ENCODE measurements at places on chromosomes 16 and 17.

DNA sequence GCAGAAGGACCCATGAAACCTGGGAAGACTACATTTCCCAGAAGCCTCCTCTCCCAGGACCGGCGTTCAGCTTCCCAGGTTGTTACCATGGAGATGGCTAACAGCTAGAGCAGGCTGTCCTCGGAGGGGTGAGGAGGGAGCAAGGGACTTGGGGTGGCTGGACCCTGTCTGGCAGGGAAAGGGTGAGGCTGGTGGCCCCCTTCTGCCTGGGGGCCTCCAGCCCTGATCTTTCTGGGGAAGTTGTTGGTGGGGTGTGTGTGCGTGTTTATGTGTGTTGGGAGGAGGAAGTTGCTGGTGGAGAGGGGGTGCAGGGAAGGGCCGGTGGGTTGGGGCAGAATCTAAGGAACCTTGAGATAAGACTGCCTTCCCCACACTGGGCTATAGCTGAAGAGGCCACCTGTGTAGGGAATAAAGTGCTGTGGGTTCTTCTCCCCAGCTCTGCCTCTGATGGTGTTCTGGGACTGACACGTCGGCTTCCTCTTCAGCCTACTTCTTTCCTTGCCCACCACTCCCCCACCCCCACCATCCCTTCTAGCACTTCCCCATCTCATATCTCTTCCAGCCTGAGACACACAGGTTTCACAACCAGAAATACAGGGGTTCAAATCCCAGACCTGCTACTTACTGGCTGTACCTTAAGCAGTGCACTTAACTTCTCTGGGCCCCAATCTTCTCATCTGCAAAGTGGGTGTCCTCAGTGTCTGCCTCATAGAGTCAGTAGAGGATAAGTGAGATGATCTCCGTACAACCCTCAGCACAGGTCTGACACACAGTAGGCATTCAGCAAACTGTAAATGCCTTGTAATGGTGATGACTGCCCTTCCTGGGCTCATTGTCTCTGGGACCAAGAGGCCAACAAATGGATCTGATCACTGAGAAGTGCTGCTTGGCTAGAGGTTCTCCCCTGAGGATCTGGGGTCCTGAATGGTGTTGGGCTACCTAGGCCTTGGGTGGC lies at the start of gene DRC7:
Gene DRC7 (plus strand): TSS at position 82 of the 955 bp plus-strand sequence. CDS start 3,144 bp downstream, outside the sequence.
- peak; percentile 26 for DNase-seq

DNA sequence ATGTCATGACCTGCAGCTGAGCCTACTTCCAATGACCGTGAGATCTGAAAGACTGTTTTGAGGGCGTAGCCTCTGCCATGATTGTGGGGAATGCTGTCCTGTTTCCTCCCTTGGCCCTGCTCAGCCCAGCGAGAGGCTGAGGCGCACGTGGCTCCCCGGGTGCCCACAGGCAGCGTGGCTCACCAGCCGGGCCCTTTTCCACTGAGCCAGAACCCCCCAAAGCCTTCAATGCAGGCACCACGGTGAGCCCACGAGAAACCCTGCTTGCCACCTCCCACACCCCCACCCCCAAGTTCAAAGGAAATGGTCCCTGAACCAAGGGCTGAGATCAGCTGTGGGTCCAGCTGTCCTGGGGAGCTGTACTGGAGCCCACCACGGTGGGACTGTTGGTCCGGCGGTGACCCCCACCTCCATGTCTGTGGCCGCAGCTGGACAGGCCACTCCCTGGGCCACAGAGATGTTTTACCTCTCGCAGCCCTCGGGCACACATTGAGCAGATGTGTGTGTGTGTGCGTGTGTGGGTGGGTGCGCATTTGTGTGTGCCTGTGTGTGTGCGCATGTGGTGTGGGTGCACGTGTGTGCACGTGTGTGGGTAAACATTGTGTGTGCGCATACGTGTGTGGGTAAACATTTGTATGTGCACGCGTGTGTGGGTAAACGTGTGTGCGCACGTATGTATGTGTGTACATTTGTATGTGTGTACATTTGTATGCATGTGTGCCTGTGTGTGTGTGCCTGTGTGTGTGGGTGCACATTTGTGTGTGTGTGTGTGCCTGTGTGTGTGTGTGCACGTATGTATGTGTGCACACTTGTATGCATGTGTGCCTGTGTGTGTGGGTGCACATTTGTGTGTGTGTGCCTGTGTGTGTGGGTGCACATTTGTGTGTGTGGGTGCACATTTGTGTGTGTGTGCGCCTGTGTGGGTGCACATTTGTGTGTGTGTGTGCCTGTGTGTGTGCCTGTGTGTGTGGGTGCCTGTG lies 5.0 kb upstream of the MC1R start:
- DNase-seq = no peak

GRCh38 chr16:7513429-7513828 lies 180.8 kb downstream of the RBFOX1 start:
- DNase-seq = peak; percentile 13

DNA sequence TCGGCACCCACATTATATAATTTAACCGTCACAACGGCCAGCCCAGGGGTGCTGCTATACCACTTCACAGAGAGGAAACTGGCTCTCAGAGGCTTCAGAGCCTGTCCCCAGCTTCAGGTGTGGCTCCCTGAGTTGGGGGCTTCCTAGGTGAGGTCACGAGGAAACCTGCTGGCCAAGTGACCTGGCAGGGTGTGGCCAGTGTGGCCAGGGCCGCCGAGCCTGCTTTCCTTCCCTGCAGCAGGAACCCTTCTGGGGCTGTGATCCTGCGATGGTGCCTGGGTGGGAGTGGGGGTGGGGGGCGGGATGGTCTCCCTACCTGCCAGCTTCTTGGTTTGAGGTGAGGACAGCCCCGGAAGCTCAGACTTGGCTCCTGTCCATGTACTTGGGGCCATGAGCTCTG lies 39.9 kb downstream of the ADCY7 start:
- DNase-seq = no peak

GRCh38 chr17:43936434-43936833 lies 5.8 kb downstream of the PPY start:
- DNase-seq = no peak

DNA sequence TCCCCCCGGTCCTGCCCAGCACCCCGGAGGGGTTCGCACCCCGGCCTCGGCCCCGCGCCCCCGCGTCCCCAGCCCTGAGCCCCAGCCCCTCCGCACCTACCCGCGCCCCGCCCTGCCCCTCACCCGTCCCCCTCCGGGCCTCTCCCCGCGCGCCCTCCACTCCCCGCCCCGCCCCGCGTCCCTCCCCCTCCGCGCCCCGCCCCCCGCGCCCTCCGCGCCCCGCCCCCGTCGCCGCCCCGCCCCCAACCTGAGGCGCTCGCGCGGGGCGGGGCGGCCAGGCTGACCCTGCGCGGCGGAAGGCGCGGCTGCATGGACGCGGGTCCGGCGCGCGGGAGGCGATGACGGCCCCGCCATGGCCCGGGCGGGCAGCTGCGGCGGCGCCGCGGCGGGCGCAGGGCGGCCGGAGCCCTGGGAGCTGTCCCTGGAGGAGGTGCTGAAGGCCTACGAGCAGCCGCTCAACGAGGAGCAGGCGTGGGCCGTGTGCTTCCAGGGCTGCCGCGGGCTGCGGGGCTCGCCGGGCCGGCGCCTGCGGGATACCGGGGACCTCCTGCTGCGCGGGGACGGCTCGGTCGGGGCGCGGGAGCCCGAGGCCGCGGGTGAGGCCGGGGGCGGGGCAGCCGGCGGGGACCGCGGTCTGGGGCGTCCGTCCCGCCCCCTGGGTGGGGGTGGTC lies at the start of gene SPIRE2:
Gene SPIRE2 (plus strand): TSS at position 277 of the 671 bp plus-strand sequence. CDS start 76 bp downstream, at position 353.
- peak; percentile 73 for DNase-seq

GRCh38 chr17:27994586-27994985 lies 47.9 kb upstream of the NLK start:
- DNase-seq = no peak

DNA sequence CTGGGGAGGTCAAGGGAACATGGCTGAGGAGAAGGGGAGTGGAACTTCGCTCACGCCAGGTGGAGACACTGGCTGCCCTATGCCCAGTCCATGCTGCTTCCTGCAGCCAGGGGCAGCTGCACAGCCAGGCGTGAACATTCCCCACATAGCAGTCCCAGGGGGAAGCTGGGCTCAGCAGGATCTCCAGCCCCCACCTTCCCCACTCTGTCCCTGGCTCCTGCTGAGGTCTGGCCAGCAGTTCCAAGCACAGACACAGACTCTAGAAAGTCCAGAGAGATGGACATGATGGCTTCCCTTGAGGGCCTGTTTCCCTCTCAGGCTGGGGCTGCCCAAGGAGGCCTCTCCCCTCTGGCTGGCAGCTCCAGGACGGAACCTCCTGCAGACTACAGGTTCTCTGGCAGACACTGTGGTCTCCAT lies 9.3 kb downstream of the JUP start:
- DNase-seq = no peak

- no peak for DNase-seq
Observed at GRCh38 chr16:88195911-88196465, 186.8 kb upstream of the ZNF469 start.

GRCh38 chr17:12613566-12613965 lies 52.1 kb upstream of the MYOCD start:
- no peak for DNase-seq

DNA sequence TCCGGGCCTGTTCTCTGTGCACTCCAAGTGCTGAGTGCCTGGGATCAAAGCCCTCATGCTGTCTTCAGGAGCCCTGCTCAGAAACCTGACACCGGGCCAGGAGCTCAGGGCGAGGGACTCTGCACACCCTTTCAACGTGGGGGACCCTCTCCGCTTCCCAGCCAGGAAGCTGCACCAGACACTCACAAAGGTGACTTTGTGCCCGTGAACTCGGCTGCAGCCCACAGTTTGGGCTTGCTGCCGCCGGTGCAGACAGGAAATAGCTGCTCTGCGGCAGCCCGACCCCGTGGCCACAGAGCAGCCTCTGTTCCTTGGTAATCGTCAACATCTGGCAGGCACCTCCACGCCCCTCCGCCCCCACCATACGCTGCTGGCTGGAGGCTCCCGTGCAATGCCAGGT lies 93.4 kb upstream of the METRNL start:
- DNase-seq = peak; percentile 59

GRCh38 chr17:7266784-7267183 lies 4.5 kb upstream of the CLDN7 start:
- DNase-seq = no peak

- peak; percentile 17 for DNase-seq
Observed at GRCh38 chr16:4944333-4945281, 7.7 kb upstream of the PPL start.

GRCh38 chr17:63405741-63406261 lies 40.3 kb downstream of the CYB561 start:
- no peak for DNase-seq

- DNase-seq = no peak
Observed at GRCh38 chr17:29283496-29283895, 10.5 kb downstream of the NUFIP2 start.

DNA sequence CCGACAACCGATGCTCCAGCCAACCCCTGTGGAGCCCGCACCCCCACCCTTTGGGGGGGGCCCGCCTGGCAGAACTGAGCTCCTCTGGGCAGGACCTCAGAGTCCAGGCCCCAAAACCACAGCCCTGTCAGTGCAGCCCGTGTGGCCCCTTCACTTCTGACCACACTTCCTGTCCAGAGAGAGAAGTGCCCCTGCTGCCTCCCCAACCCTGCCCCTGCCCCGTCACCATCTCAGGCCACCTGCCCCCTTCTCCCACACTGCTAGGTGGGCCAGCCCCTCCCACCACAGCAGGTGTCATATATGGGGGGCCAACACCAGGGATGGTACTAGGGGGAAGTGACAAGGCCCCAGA lies 17.9 kb downstream of the NGFR start:
- DNase-seq = no peak

DNA sequence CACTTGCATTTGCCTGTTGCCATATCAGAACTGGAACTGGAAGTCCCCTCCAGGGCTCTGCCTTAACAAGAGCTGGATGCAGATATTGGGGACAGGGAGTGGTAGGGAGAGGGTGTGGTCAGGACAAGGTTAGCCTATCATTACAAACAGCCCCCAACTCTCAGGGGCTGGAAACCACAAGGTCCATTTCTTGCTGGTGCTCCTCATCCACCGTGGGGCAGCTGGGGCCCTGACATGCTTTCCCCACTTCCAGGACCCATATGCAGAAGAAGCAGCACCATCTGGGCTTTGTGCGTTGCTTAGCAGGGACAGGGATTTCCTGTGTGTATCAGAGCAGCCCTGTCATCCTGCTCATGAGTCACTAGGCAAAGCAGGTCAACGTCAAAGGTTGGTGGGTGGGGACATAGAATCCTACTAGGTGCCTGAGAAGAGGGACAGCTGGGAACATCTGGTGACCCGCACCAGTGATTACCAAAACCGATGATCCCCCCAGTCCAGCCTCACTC lies 26.9 kb downstream of the RGS9 start:
- peak; percentile 58 for DNase-seq

DNA sequence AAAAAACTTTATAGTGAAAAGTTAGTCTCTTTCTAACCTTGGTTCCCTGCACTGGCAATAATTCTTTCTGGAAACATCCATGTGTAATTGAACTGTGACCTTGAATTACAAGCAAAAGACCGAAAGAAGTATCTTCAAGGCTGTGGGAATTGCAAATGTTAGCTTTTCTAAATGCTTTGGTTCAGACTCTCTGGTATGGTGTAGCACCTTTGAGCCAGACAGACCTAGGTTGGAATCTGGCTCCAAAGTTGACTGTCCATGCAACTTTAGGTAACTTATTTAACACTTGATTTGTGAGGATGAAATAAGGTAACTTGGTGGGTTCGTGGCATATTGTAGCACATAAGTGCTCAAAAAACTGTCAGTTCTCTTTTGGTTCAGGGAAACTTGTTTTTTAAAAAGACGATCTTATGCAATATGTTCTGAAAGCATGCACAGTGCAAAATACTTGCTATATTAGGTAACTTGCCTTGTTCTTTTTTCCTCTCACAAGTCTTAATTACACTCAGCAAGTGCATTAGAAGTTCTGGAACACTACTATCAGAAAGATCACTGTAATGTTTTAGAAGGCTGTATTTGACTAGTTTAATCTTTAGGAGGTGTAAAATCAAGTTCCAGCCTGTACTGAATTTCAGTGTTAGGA lies 46.3 kb downstream of the TANGO6 start:
- DNase-seq = no peak

GRCh38 chr17:78886954-78887353 lies 16.0 kb downstream of the CEP295NL start:
- no peak for DNase-seq

DNA sequence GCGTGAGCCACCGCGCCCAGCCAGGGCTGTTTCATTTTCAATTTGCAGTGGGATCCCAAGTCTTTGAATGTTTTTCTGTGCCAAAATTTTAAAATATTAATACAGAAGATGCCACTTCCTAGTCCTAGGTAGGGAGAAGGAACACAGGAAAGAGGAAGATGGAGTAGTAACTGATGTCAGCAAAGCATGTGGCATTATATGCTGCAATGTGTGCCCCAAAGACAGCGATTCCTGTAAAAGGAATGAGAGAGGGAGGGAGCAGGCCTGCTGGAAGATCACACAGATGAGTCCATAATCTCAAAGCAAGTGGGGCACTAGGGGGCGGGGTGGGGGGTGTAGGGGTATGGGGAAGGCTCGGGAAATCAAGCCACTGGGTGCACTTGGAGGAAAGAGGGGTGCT lies 23.4 kb upstream of the SSTR2 start:
- no peak for DNase-seq

GRCh38 chr17:65173284-65173793 lies 36.2 kb downstream of the RGS9 start:
- DNase-seq = peak; percentile 60

GRCh38 chr16:84614073-84614459 lies 3.8 kb downstream of the COTL1 start:
- no peak for DNase-seq

GRCh38 chr17:17435323-17435722 lies 41.5 kb upstream of the MED9 start:
- no peak for DNase-seq

GRCh38 chr17:35577830-35578196 lies 558 bp downstream of the PEX12 start:
- DNase-seq = no peak
